IMR-90 (cell line): ENCODE measurements at places on chromosomes 6 and 20. TPM values are rescaled to one million over a fixed set of nuclear protein-coding genes. Genes with fewer than 3 reads are reported as not detected.

ULBP1 gene
- polyA plus RNA-seq, result 0.69 and 0.87 TPM in 2 replicates

SLC26A8 gene
- 0.07 TPM in 1 of 2 replicates, not detected in the other for polyA plus RNA-seq

AGPAT1 gene
- 116 and 126 TPM in 2 replicates for polyA plus RNA-seq

DNA sequence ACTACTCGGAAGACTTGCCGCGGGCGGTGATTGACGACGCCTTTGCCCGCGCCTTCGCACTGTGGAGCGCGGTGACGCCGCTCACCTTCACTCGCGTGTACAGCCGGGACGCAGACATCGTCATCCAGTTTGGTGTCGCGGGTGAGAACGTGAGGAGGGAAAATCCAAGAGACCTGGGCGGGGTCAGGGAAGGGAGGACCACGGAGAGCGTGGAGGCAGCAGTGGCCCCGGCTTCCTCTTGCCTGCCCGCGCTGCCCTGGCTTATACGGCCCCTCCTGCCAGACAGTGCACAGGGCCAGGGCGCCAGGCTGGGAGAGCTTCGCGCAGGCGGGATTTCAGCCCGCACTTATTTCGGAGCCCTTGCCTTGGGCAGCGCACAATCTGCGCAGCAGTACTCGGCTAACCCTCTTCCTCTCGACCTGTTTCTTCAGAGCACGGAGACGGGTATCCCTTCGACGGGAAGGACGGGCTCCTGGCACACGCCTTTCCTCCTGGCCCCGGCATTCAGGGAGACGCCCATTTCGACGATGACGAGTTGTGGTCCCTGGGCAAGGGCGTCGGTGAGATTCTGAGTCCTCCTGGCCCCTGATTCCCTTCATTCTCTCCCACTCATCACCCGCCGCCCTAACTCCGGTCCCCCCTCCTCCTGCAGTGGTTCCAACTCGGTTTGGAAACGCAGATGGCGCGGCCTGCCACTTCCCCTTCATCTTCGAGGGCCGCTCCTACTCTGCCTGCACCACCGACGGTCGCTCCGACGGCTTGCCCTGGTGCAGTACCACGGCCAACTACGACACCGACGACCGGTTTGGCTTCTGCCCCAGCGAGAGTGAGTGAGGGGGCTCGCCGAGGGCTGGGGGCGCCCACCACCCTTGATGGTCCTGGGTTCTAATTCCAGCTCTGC, 2.0 kb downstream of the MMP9 start:
- DNase-seq, result peak; percentile 7
- no peaks in the 10 kb centered on the region for H3K4me1 ChIP-seq
- H3K27ac ChIP-seq, result no peak overlapping the region
- no peak overlapping the region for H3K4me3 ChIP-seq
- H3K36me3 ChIP-seq, result no peaks in the 10 kb centered on the region

DNA sequence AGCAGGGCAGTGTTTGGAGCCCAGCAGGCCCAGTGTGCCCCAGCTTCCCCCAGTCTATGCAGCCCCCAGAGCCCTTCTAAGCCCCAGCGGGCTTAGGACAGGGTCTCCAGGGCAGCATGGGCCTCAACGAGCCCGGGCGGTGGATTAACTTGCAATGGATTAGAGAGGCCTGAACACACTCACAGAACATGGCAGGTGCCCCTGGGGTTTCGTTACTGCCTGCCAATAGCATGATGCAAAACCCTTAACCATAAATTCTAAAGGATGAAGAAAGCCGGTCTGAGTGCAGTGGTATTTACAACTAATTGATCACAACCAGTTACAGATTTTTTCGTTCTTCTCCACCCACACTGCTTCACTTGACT, 18.9 kb downstream of the ENTPD6 start:
- DNase-seq, result no peak
- H3K4me1 ChIP-seq, result no peaks in the 10 kb centered on the region
- no peak overlapping the region for H3K4me3 ChIP-seq
- H3K27ac ChIP-seq, result no peak overlapping the region

DNA sequence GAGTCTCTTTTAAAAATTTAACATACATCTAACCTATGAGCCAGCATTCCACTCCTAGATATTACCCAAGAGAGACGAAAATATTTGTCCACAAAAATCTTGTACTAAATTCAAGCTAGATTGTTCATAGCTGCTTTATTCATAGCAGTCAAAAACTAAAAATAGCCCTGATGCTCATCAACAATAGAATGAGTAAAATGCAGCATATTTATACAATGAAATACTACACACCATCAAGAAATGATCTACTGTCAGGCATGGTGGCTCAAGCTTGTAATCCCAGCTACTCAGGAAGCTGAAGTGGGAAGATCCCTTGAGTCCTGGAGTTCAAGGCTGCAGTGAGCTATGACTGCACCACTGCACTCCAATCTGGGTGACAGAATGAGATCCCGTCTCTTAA, 22.0 kb upstream of the SRC start:
- H3K4me3 ChIP-seq, result no peak overlapping the region
- H3K36me3 ChIP-seq, result no peaks in the 10 kb centered on the region
- peak; percentile 92 for DNase-seq
- H3K27me3 ChIP-seq, result no peaks in the 10 kb centered on the region

TMEM63B gene
- polyA plus RNA-seq, result 42.6 and 45.6 TPM in 2 replicates

DNA sequence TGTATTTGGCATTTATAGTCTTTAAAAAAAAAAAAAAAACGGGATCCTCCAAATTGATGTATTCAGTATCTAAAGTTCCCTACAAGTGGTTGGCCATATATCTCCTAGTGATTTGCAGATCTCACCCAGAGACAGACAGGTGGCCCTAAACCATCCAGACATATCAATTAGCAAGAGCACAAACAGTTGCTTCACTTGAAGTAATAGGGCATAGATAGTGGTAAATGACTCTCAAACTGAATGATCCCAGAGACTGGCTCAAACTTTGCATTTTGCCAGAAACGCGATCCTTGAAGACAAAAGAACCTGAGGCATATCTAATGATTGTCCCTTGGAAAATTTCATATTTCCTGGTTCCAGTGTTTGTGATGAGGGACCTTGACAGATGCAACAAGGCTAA, 54.6 kb downstream of the HMGCLL1 start:
- H3K4me3 ChIP-seq, result no peak overlapping the region
- H3K27ac ChIP-seq, result no peak overlapping the region
- H3K27me3 ChIP-seq, result no peaks in the 10 kb centered on the region

DNA sequence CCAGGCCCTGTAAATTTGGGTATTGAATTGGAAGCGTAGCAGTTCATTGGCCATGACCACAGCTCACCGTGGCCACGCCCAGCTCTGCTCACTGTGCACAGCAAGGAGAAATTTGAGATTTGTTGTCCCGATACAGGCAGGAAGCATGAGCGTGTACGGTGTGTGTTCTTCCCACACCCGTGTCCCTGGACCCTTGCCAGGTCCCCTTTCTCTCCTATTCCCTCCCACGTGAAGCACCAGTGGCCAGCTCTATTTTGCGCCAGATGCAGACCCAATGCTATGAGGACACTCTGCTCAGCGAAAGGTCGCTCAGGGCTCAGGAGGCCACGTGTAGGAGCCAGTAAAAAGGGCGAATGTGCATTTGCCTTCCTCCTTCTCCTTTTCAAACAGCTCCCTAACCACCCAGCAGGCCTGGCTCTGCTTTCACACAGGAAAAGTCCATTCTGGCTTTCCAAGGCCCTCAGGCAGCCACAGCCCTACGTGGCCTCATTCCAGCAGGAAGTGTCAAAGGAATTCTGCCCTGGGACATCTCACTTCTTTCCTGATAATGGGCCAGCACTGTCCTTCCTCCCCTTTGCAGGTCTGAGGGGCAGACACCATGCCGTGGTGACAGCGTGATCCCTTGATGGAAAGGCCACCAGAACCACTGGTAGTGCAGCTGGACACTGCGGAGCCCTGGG, 499.2 kb upstream of the CDH4 start:
- no peaks in the 10 kb centered on the region for H3K36me3 ChIP-seq
- no peaks in the 10 kb centered on the region for H3K4me1 ChIP-seq
- DNase-seq, result no peak
- no peak overlapping the region for H3K4me3 ChIP-seq
- H3K27ac ChIP-seq, result no peak overlapping the region

GRCh38 chr6:100461278-100461916, 3.3 kb downstream of the SIM1 start:
- H3K36me3 ChIP-seq, result no peaks in the 10 kb centered on the region
- H3K27me3 ChIP-seq, result peaks cover 94% of the 10 kb centered on the region

SRSF12 gene
- 0.13 and 0.21 TPM in 2 replicates for polyA plus RNA-seq

- DNase-seq, result peak; percentile 23
- no peaks in the 10 kb centered on the region for H3K27me3 ChIP-seq
- H3K27ac ChIP-seq, result no peak overlapping the region
- peaks cover 8% of the 10 kb centered on the region; the same call in 1 of the 2 replicates for H3K4me1 ChIP-seq
- H3K36me3 ChIP-seq, result no peaks in the 10 kb centered on the region
- H3K4me3 ChIP-seq, result no peak overlapping the region
Measured at GRCh38 chr6:131764350-131764749, 43.5 kb upstream of the ENPP1 start.

DNA sequence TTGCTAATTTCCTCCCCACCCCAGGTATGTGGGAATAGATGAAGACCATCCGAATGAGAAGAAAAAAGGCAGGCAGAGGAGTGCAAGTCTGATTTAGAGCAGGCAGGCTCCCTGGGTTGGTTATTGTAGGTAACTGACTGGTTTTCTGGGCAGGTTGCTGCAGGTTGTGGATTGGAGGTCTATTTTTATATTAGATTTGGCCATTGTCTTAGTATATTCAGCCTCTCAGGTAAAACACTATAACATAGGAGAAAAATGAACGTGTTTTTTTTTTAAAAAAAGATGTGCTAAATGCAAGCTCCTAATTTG, 492 bp upstream of the TBC1D7 start:
- no peaks in the 10 kb centered on the region for H3K36me3 ChIP-seq
- H3K27ac ChIP-seq, result peak overlapping the region; percentile 75
- no peak for DNase-seq
- no peaks in the 10 kb centered on the region for H3K27me3 ChIP-seq
- H3K4me3 ChIP-seq, result peak overlapping the region; percentile 87

DNA sequence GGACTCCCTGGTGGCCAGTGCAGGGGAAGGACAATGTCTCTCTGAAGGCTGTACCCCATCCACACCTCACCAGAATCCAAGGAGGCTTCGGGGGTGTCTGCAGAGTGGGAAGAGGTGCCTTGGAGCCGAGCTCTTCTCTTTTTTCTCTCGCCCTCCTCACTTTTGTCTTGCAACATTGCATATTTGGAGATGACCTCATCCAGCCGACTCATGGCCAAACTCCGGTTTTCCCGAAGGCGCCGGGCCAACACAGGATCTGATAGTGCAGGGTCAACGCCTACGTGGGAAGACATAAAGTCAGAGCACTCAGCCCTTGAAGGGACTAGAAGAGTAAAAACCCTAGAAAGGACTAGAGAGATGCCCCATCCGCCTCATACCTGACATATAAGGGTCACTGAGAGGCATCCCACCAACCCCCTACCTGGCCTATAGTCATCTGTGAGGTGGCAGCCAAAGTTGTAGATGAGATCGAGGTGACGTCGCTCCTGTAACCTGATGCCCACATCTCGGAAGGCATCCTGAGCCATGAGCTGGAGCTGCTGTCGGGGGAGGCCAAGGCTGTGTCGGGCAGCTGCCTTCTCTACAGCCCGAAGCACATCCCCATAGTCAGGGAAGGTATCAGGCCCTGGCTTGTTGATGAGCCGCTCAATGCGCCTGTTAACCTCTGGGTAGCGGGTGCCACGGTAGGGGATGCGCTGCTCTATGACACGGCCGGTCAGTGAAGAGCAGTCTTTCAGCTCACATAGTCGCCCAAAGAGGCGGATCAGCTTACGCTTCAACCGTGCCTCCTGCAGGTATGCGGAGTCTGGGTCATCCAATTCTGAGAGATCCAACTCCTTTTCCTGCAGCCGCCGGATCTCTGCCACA, 3.0 kb upstream of the ZBTB22 start:
- peak overlapping the region; percentile 98 for H3K27ac ChIP-seq
- no peaks in the 10 kb centered on the region for H3K27me3 ChIP-seq
- H3K4me1 ChIP-seq, result peaks cover 31% of the 10 kb centered on the region
- peaks cover 28% of the 10 kb centered on the region for H3K36me3 ChIP-seq

CENPQ gene
- polyA plus RNA-seq, result 3.2 and 3.7 TPM in 2 replicates

RGS17 gene
- polyA plus RNA-seq, result 0.53 and 0.75 TPM in 2 replicates

- peaks cover 5% of the 10 kb centered on the region for H3K4me1 ChIP-seq
- no peak overlapping the region for H3K4me3 ChIP-seq
- no peaks in the 10 kb centered on the region for H3K27me3 ChIP-seq
- no peaks in the 10 kb centered on the region for H3K36me3 ChIP-seq
Measured at GRCh38 chr6:80186082-80186481, 79.6 kb downstream of the BCKDHB start.

HDGFL1 gene
- polyA plus RNA-seq, result not detected in 2 replicates

DNA sequence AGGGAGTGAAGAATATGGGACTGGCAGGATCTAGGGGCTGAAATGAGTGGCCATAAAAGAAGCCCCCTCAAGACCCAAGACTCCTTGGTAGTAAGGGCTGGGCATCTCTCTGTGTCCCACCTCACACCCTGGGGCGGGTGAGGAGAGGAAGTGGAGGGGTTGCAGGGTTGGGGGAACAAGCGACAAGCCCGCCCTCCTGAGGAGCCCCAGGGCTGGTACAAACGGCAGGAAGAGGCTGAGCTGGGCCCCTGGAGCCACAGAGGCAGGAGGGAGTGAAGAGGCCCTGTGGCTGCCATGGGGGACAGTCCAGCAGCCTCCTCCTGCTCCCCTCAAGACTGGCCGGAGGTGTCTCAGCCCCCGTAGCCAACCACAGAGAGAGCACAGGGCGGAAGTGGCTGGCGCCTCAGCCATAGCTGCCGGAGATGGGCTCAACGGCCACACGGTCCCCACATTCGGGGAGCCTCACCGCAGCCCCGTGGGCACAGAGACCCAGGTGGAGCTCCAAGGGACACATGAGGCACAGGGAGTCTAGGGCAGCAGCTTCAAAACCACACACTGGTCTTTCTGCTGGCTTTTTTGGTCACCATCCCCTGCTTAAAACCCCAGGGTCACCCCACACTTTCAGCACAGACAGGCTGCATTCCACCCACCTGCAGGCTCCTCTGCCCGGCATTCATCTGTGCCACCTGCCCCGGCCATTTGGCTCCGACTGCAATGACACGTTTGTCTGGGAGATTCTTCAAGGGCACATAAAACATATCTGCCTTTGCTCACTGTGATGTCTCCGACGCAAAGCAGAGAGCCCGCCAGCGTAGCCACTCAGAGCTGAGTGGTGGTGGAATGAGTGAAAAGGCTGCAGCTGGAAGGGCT, 524 bp downstream of the C20orf203 start:
- no peak overlapping the region for H3K27ac ChIP-seq
- H3K36me3 ChIP-seq, result no peaks in the 10 kb centered on the region
- peaks cover 2% of the 10 kb centered on the region; the same call in 1 of the 2 replicates for H3K27me3 ChIP-seq
- no peak overlapping the region for H3K4me3 ChIP-seq

DNA sequence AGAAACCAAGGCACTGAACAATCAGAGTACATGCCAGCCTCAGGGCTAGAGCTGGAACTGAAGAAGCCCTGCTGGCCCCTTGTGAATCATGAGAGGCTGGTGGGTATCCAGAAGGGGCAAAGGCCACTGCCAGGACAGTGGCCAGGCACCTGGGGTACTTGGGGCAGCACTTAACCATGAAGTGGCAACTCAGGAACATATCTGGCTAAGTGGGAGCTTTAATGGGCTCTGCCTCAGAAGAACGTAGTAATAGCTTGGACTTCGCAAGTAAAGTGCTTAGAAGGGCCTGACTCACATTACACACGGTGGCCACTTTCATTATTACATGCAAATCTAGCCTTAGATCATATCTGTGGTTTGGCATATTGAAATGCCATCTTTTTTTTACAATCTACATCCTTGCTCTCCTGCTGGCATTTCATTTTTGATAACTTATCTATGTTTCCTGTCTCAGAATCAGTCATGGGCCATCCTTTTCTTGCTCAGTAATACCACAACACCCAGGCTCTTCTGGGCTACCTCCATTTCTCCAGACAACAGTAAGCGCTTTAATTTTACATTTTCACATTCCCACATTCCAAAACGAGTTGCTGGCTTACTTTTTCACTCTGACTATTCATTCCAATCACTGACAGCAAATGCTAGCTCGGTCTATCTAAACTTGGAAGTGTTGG, 21.6 kb downstream of the NAPB start:
- peaks cover 13% of the 10 kb centered on the region for H3K4me1 ChIP-seq
- H3K4me3 ChIP-seq, result no peak overlapping the region
- H3K27ac ChIP-seq, result no peak overlapping the region
- no peaks in the 10 kb centered on the region for H3K27me3 ChIP-seq
- peaks cover 5% of the 10 kb centered on the region for H3K36me3 ChIP-seq
